ENCODE measurements at places on chromosomes 7 and 10. TPM values are rescaled to one million over a fixed set of nuclear protein-coding genes. Genes with fewer than 3 reads are reported as not detected.

The PRKAR2B gene
- polyA plus RNA-seq = not detected

DNA sequence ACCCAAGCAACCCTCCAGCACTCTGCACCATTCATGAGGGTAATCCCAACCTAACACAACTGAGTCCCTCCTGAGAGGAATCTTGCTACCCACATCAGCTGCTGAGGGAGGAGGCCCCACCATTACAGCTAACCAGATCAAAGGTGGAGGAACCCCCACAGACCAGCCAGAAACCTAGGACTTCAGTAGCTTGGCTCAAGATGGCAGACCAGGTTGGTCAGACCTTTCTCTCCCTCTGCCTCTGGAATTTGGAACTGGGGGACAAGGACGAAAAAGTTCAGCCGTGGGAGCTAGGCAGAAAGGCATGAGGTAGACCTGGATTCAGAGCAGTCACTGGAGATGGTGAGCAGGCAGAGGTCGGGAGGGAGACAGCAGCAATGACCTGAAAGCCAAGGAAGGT, 101.3 kb upstream of the CACUL1 start:
- no peak for DNase-seq

The NPSR1 gene
- polyA plus RNA-seq = not detected

- DNase-seq = no peak
Observed at GRCh38 chr10:106216085-106216484, 948.4 kb downstream of the SORCS1 start.

- no peak for DNase-seq
Observed at GRCh38 chr10:18179891-18180290, 39.7 kb downstream of the CACNB2 start.

The MUC3A gene
- polyA plus RNA-seq = 0.77 TPM

DNA sequence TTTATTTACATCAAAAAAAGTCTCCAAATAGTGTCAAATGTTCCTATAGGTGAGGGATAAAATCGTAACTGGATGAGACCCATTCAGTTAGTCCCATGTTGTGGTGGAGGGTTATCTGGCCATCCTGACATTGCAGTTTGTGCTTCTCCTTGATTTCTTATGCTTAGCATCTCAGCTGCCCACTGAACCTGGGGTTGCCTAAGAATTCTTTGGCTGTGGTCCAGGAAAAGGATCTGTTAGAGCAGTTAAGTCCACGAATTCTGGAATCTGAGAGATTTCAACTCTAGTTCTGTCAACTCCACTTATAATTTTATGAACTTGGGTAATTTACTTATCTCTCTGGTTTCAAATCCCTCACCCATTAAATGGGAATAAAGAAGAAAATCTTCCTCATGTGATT, 1673.4 kb downstream of the REEP3 start:
- no peak for DNase-seq

- DNase-seq = no peak
Observed at GRCh38 chr7:156196649-156197048, 384.4 kb upstream of the SHH start.

DNA sequence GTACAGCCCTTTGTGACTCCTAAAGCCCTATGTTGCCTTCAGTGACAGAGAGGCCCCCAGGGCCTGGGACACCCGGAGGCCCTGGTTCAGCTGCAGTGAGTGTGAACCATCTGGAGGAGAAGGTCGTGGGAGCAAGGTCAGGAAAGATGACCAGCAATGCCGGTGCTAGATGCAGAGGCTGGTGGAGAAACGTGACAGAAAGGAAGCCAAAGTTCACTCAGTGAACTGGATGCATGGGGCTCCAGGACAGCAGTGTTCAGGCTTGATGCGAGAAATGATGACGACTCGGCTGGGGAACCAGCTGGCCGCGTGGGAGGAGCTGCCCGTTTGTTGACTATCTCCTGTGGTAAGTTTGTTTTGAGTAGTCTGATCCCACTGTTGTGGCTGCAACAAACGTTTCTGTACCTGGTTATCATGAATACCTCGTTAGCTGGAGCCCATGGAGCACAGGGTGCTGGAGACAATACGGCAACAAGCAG, 54.1 kb upstream of the MKRN1 start:
- no peak for DNase-seq

The KIF20B gene
- 7.9 TPM for polyA plus RNA-seq

DNA sequence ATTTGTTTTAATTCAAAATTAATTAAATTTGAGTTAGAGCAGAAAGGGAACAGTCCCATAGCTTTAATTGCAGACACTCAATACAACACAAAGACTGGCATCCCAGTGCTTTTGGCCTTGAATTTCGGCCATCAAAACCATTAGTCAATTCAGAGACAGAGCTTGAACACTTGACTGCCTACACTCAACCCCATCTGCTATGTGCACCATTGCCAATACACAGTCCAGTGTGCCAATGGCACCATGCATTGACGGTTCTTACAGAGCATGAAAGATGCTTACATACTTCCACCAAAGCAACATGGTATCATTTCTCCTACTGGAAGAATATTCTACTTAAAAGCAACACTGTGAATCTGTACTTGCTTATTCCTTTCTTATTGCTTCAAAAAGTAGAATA, 43.6 kb upstream of the LRRTM3 start:
- DNase-seq = no peak

GRCh38 chr10:129869596-129870473, 94.2 kb downstream of the EBF3 start:
- DNase-seq = no peak

DNA sequence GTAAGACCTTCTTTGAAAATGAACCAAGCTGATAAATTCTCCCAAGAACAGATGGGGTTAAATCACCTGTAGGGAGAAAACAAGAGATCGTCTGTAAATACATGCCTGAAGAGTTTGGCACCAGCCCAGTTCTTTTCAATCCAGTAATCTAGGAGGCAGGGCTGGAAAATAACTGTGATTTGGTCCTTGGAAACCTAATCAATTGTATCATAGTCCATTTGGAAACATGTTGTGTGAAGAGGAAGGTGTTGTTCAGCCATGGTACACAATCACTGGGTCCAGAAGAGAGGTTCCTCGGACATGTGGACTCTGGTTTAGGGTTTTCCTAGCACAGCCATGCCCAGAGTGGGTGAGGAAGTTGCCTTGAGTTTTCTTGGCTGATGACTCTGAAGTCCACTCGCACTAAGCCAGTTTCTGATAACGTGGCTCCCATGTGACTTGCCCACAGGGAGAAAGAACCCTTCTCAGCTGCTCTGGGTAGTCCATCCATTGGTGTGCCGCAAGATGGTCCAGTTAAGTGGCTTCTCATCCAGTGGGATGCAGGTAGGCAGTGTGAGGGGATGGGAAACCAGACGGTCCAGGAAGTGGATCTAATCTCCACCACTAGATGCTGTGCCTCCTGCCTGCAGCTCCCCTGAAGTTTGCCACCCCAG, 5.1 kb downstream of the BLNK start:
- DNase-seq = no peak

GRCh38 chr7:118657391-118658005, 433.0 kb downstream of the ANKRD7 start:
- DNase-seq = no peak

The TAS2R38 gene
- polyA plus RNA-seq = not detected

The PTPRN2 gene
- not detected for polyA plus RNA-seq

- DNase-seq = no peak
Observed at GRCh38 chr10:34076443-34076842, 738.7 kb downstream of the PARD3 start.

The SUN1 gene
- 35.5 TPM for polyA plus RNA-seq

GRCh38 chr10:74194999-74195398, 44.0 kb downstream of the ADK start:
- DNase-seq = no peak

- DNase-seq = peak; percentile 18
Observed at GRCh38 chr7:51324206-51324898, 7.7 kb upstream of the COBL start.

The CPXM2 gene
- not detected for polyA plus RNA-seq

DNA sequence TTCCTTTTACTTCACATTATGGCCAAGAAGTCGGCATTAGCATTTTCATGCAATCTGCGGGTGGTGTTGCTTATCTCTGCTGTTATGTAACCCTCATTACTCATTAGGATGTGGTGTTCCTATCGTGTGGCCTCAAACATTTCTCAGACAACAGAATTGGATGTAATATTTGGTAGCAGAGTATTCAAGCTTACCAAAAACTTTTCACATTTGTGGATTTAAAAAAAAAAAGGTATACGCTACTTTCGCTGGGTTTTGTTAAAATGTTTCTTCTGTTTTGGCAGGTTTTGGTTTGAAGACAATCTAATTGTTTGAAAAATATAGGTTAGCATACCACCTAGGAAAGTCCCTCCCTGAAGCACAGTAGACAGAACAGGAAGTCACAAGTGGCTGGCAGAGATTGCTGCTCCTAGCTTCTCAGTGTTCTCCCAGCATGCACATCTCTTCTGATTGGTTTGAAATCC, 128.8 kb downstream of the GATA3 start:
- DNase-seq = peak; percentile 33

The CCDC146 gene
- polyA plus RNA-seq = 0.79 TPM

The FBXW4 gene
- 14.6 TPM for polyA plus RNA-seq

DNA sequence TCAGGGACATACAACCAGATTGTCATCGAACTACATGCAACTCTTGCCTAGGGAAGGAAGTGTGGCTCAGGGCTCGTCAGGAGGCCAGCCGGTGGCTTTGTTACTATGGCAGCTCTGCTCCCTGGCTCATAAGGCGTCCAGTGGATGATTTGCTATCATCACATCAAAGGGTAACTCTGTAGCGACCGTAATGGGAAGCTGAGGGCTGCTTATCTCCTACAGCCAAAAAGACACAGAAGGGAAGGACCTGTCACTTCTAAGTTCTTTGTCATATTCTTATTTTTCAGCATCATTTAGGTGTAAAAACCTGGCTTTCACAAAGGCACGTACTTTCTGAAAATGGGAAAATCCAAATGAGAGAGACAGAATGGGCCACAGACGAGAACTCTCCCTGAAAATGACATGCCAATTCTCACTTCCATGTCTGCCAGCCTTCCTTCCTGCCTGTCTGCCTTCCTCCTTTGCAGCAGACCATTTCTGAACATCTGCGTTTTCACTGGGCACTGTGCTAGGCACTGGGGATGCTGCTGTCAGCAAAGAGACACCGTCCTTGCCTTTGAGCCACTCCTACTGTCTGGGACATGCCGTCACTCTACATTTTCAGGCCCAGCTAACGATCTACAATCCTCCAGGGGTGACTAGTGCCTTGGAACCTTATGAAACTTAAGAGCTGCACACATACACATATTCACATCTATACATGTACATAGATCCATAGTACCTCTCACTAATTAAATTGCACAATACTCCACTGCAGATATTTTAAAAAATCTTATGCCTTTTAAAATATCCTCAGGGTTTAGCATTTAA, 26.9 kb downstream of the ENKUR start:
- DNase-seq = no peak

GRCh38 chr7:142323706-142324105, 65.8 kb upstream of the PRSS58 start:
- DNase-seq = no peak

GRCh38 chr7:157488966-157489365, 152.2 kb downstream of the DNAJB6 start:
- no peak for DNase-seq

DNA sequence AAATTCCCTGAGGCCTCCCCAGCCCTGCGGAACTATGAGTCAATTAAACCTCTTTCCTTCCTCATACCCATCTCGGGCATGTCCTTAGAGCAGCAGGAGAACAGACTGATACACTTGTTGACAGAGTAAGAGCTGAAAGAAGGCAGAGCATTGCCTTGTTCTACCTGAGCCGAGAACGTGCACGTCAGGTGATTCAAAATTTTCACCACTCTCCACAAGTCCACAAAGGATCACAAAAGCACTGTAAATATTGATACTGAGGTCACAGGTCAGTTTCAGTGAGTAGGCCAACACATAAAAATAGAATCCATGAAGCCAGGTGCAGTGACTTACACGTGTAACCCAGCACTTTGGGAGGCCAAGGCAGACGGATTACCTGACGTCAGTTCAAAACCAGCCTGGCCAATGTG, 27.8 kb downstream of the DCLRE1C start:
- DNase-seq = no peak

- DNase-seq = no peak
Observed at GRCh38 chr7:130831817-130832481, 97.9 kb upstream of the KLF14 start.

The MYL7 gene
- not detected for polyA plus RNA-seq

DNA sequence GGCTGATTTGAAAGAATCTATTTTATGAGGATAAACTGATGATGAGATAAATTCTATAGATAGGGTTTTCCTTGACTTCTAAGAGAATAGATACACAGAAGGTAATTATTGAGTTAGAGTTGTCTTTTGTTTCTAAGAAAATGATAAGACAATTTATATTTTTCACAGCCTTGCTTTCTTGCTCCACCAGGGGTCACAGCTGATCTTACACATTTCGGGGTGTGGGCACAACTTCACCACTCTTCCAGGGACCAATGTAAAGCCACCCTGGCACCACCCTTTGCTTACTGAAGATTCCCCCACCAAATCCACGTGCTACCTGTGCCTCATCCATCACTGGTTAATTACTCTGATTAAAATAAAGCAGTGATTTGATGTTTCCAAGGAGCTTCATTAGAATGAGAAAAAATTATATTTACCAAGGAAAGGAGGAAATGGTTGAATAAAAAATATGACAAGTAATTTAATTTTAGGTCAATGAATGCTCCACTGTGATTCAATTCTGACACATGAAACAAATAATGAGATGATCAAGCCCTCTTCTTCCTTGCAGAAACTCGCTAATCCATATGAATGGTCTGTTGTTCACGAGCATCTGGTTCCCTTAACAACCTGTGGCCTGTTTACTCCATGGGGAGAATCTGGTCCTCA, 177.3 kb upstream of the TNS3 start:
- DNase-seq = no peak

The MMD2 gene
- not detected for polyA plus RNA-seq

GRCh38 chr7:25930492-25931048, 221.4 kb upstream of the NFE2L3 start:
- DNase-seq = no peak

The AGR3 gene
- polyA plus RNA-seq = not detected

- no peak for DNase-seq
Observed at GRCh38 chr7:112195717-112196116, 10.5 kb downstream of the DOCK4 start.

The EVX1 gene
- polyA plus RNA-seq = not detected

The TBX20 gene
- polyA plus RNA-seq = not detected

GRCh38 chr7:8480527-8480926, 47.1 kb downstream of the NXPH1 start:
- no peak for DNase-seq

- no peak for DNase-seq
Observed at GRCh38 chr7:19305698-19306097, 160.5 kb upstream of the FERD3L start.

The DYDC2 gene
- 0.50 TPM for polyA plus RNA-seq

DNA sequence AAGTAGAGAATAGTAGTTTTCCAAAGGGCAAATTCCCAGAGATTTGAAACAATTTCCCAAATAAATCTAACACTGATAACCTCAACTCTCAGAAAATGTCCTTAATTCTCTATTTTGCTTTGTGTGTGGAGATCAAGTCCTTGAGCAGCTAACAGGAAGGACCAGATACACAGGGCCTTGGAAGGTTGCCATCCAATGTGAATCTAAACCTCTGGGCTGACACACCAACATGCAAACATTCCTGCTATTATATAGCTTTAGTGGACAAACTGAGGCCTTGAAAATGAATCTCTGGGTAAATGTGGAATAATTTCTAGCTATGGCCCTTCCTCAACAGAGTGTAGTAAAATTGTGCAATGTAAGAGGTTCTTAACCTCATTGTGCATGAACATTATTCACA, 44.1 kb upstream of the PARD3 start:
- no peak for DNase-seq

- DNase-seq = no peak
Observed at GRCh38 chr10:117503244-117504205, 39.0 kb upstream of the EMX2 start.

Measured in foreskin keratinocyte (primary cell).